Tongue (tissue), 3 donors: ENCODE measurements at places on chromosomes 1 and 21. TPM values are rescaled to one million over a fixed set of nuclear protein-coding genes. Genes with fewer than 3 reads are reported as not detected.

DNA sequence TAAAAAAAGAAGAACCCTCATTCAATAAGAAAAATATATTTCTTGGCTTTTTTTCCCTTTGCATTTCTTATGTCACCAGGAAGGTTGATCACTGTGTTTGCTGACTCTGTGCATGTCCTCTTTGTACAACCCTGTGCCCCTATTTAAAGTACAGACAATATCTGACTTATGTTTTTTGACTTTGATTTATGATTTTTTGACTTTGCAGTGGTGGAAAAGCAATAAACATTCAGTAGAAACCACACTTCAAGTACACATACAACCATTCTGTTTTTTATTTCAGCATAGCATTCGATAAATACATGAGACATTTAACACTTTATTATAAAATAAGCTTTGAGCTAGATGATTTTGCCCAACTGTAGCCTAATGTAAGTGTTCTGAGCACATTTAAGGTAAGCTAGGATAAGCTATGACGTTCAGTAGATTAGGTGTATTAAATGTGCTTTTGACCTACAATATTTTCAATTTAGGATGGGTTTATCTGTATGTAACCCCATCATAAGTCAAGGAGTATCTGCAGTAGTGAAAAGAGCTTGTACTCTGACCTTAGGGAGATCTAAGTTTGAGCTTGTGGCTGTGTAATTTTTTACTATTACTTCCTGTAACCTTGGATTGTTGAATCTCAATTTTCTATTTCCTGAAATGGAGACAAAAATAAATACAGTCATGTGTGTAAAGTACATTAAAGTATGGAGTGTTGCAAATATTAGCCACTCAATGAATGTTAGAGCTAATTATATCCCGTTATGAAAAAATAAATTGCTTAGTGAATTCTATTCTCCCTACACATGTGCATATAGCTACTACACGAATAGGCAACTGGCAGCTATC lies 1.2 kb downstream of the RNASEL start:
- DNase-seq, result no peak

DNA sequence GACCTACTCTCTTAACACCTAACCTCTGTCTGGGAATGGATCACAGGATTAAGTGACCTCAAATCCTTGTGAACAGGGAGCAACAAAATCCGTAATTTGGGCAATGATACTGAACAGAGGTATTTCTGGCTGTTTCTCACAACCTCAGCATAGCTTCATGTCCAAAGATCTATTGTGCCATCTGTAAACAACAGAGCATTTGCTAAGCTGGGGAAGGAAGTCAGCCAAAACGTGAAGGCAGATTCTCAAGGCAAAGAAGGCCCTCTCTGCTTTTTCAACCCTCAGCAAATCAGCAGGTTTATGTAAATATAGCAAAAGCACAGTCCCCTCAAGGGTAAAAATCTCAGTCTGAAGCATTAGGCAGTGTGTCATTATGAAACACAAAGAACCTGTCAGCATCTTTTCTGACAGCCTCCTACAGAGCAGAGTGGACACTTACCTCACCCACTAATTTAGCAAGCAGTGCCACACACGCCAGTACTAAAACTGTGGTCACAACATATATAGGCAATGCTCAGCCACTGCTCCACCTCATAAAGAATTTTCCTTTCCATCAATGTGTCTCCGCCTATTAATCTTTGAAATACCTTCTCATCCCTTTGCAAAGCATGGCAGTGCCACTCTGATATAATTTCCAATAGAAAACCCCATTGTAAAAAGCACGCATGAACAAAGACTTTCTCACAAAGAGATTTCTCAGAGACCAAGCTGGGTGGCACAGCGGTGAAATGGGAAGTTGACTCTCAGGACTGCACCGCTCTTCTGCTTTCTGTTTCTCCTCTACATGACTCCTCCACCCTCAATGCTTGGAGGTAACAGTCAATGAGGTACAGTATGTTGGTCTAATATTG lies 188.0 kb downstream of the RERE start:
- DNase-seq, result peak; percentile 25

- peak; percentile 61 for DNase-seq
These were observed 277.0 kb upstream of the BRINP3 start for GRCh38 chr1:190754666-190755065.

GRCh38 chr1:4603295-4604110 lies 50.9 kb upstream of the AJAP1 start:
- DNase-seq, result peak; percentile 13

- DNase-seq, result no peak
These were observed 490.4 kb downstream of the PTPRC start for GRCh38 chr1:199129247-199129646.

GRCh38 chr1:4016351-4017130 lies 116.5 kb upstream of the C1orf174 start:
- DNase-seq, result no peak

DNA sequence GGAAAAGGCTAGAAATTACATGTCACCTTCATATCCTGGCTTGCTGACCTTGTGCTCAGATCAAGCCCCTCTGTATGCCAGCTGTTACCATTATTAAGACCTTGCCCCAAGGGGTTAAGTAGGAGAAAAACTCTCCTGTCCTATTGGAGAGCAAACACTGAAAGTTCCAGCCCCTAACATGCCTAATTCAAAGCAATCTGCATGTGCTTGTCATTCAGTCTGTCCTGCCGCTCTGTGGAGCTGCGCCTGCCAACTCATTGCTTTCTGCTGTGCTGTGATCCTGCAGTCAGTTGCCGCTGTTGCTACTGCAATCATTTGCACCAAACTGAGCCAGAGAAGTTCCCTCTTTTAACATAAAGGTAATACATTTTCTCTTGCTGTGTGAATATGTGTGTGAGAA lies 113.4 kb downstream of the DISP1 start:
- DNase-seq, result peak; percentile 91

DNA sequence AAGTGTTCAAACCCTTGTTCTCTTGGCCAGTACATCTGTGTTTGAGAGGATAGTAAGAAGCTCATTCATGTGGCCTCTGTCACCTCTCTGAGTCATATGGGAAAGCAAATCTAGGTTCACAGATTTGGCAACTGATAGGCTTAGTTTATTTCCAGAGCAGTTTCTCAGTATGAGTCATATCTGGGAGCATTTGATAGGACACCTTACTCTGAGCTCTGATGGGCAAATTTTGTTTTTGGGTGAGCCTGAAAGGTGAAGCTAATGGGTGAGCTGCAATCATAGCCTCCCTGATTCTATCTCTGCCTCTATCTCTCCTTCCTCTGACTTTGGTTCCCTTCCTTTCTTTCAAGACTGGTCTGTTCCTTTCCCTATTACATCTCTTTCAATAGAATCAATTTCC lies 134.4 kb downstream of the S1PR1 start:
- DNase-seq, result no peak

GRCh38 chr1:150763018-150763417 lies 2.6 kb downstream of the CTSS start:
- no peak for DNase-seq

GRCh38 chr1:36156329-36157114 lies 562 bp downstream of the MAP7D1 start:
- peak; percentile 92 for DNase-seq

DNA sequence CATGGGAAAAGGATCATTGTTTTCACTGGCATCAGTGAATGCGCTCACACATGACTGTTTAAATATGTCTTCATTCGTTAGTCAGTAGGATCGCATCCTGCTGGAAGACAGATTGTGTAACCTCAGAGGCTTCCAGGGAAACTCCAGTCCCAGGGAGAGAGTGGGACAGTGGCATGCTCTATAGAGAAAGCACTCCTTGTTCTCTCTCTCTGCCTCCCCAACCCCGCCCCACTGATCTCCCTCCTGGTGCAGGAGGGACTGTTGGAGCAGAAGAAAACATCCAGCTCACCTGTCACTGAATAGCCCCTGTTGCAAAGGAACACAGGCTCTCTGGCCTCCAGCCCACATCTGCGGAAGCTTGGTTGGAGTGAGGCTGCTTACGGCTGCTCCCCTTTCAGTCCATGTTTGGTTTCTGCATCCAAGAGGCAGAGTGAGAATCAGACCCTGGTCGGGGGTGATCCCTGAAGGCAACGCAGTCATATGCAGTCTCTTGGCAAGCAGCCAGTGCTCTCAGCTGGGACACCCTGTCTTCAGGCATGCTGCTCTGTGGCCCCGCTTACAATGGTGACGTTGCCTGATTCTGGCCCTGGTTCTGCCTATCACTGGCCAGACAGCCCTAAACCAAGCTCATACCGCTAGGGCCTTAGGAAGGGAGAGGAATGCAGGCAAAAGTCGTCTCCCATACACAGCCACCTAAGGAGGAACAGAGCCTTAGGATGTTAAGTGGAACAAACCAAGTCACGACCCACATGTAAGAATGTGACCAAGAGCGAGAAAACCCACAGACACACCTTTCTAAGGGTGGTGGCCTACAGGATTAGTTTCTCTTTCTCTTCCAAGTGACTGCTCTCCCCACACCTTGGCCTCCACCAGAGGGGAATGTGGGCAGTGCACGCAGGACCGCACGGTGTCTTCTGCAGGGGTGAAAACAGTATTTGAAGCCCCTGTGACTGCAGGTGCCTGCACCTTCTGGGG lies 39.7 kb downstream of the BACE2 start:
- peak; percentile 76 for DNase-seq

DNA sequence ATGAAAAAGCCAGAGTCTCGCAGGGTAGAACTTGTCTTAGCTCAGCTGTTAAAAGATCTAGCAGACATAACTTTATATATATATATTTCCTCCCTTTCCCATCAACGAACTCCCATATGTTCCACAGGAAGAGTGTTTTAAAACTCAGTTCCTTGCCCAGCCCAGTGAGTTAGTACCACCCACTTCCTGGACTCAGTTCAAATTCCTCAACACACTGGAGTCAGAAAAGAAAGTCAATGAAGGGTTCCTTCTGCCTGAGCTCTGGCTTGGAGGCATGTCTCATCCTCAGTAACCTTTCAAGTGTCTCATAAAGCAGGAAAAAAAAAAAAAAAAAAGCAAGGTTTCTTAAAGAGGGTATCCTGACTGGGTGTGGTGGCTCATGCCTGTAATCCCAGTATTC lies 15.6 kb downstream of the TPM3 start:
- DNase-seq, result peak; percentile 42

DNA sequence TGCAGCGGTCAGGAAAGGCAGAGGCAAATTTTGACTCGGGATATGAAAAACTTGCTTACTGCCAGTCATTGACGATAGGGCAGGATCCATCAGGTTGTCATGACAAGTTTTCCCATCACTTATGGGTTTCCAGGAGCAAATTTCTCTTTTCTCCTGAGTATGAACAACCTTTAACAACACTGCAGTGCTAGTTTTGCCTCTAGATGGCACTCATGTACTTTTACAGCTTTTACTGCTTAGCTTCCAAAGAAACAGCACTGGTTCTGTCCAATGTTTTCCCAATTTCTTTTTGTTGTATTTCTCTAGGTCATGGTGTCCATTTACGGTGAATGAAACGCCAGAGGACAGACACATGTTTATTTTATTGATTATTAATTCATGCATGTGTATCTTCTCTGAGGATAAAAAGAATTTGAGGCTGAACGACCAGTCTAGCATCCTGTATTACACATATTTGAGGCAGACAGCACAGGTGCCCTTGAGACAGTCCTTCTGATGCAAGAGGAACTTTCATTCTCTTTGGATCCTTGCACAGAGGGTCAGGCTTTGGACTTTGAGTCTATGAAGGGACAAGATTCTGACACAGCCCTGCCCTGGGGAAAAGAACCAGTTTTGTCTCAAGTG lies 112.3 kb upstream of the TRABD2B start:
- peak; percentile 78 for DNase-seq

- DNase-seq, result no peak
These were observed 50.3 kb upstream of the CNIH3 start for GRCh38 chr1:224565611-224566406.

DNA sequence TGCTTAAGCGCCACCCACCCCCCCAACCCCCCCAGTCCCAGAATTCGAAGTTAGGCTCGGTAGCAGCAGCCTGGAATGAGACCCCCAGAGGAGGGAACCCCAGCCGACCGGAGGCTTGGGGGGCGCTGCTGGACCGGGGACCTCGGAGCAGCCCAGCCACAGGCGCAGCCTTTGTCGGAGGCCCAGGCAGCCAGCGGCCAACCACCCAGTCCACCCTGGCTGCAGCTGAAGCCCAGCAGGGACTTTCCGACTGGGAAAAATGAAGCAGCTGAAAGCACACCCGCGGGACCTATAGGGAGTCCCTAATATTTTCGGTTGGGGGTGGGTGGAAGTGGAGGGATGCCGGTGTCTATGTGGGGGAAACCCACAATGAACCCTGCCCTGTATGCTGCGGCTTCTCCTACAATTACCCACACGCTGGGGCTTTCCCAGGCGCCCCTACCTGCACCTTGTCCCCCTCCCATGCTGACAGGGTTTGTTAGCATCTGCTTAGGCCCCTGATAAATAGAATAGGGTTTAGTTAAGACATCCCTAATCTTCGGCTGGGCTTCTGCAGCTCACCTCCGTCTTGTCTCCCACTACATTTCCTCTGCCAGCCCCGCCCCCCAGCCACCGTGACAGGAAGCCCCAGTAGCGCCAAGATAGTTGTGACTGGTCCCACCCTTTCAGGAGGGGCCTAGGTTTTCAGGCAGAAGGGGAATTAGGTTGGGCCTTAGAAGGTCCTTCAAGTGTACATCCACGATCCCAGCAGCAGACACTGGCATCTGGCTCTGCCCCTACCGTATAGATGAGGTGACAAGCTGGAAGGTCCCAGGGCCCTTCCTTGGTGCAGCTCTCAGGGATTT lies 838 bp downstream of the CCDC28B start:
- DNase-seq, result peak; percentile 79

DNA sequence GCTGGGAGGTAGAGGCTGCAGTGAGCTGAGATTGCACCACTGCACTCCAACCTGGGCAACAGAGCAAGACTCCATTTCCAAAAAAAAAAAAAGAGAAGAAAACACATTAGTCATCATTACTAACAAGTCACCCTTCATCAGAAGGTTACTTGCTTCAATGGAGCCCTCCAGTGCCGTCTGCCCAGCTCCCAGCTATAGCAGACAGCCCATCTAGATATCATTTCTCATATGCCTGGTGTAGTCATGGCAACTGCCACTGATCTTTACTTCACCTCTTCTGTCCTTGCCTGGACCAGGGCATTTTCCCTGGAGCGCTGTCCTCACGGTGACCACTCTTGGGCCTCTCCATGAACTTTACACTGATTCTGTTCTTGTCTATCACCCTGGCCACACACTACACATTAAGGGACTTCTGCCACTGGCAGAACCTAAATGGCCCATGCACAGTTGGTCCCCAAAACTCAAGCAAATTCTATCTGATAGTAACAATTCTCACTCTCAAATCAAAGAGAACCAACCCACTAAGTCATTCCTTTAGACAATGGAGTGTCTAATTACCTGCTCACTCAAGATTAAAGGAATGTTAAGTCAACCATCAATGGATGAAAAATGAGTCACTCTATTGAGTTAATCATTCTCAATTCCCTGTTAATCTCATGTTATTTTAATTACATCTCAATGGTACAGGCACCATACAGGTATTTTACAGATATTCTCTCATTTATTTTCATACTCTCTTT lies 12.9 kb downstream of the GPA33 start:
- DNase-seq, result no peak

- no peak for DNase-seq
These were observed 388.5 kb downstream of the LMO4 start for GRCh38 chr1:87717157-87717670.

IL23R gene
- total RNA-seq, result not detected

GBP6 gene
- total RNA-seq, result 34.4 TPM

GUCA2B gene
- not detected for total RNA-seq

FCAMR gene
- not detected for total RNA-seq

ASTN1 gene
- 5.0 TPM for total RNA-seq

TMEM82 gene
- not detected for total RNA-seq

SYCP1 gene
- total RNA-seq, result not detected

RHOU gene
- 19.2 TPM for total RNA-seq

HSF2BP gene
- total RNA-seq, result 1.0 TPM
